ENCODE measurements at places on chromosomes 5 and 9.

GRCh38 chr5:160054831-160055230 lies 45.9 kb downstream of the TTC1 start:
- DNase-seq = no peak

DNA sequence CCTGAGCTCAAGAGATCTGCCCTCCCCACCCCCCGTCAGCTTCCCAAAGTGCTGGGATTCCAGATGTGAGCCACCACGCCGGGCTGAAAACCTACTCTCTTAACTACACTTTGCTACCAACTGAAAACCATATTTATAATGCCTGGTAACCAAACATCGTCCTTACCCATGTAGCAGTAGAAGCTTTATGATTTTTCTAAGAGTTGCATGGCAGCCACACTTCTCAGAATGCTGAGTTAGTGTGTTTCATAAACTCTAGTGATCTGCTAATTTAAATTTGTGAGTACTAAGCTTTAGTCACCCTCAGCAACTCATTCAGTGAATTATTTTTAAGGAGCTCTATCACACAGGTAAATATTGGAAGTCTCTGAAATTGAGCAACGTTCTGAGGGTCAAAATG lies 478.4 kb downstream of the KDM4C start:
- no peak for DNase-seq

GRCh38 chr5:153636670-153637451 lies 146.4 kb downstream of the GRIA1 start:
- peak; percentile 27 for DNase-seq

- peak; percentile 46 for DNase-seq
Observed at GRCh38 chr5:179270581-179271427, 74.5 kb downstream of the ADAMTS2 start.

DNA sequence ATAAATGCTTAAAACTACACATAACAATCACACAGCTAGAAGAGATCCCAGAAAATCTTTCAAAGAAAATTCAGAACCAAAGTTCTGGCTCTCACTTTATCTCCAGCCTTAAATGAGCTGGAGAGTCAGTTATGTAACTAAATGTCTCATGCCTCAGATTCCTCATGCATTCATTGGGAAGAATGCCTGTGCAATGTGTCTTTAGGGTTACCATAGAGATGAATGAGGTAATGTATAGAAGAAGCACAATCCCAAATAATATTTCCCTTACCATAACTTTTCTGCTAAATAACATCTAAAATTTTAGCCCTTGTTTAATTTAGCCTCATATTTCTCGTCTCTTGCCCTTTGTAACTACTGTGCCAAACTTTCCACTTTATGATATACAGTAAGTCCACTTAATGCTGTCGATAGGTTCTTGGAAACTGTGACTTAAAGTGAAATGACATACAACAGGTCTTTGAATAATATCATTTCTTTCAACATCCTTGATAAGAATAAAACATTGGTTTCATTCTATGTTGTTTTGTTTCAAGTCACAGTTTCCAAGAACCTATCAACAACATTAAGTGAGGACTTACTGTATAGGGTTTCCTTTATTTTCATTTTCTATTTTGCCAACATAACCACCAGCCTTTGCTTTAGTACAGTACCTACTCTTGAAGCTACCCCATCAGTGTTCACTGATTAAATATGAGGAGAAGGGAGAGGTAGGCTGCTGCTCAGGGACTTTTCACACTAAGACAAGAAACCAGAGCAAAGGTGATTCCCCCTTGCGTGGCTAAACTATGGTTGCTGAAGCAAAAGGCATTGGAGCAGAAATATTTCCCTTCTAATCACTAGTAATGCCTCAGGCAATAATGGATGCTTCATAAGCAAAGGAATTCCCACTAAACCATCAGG lies 295.7 kb upstream of the PTGER4 start:
- DNase-seq = no peak

Data from muscle of back (tissue), 13 donors.